Esophagus mucosa (tissue), 1 donor: ENCODE measurements at places on chromosomes 1 and 21.
A peak's percentile ranks its signal among the peaks of the same experiment; 100 is the strongest.

GRCh38 chr1:29599071-29599470 lies 362.7 kb downstream of the PTPRU start:
- no peak for ATAC-seq

GRCh38 chr21:44792702-44793591 lies 8.7 kb downstream of the UBE2G2 start:
- peak; percentile 83 for ATAC-seq

DNA sequence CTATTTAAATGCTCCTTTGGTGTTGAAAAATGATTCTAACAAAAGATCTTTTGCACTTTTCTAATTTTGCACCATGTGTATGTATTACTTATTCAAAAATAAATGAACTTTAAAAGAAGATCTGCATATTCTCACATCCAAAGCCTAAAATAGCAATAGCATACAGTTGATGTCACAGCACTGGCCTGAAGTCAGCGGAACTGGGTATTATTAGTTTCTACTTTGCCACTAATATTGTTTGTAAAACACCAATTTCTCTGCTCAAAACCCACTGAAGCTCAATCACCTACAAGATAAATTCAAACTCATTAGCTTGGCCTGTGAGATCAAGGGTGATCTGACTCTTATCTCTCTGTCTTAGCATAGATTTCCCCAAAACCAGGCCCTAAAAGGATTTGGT lies 34.5 kb upstream of the BCAR3 start:
- ATAC-seq: no peak

DNA sequence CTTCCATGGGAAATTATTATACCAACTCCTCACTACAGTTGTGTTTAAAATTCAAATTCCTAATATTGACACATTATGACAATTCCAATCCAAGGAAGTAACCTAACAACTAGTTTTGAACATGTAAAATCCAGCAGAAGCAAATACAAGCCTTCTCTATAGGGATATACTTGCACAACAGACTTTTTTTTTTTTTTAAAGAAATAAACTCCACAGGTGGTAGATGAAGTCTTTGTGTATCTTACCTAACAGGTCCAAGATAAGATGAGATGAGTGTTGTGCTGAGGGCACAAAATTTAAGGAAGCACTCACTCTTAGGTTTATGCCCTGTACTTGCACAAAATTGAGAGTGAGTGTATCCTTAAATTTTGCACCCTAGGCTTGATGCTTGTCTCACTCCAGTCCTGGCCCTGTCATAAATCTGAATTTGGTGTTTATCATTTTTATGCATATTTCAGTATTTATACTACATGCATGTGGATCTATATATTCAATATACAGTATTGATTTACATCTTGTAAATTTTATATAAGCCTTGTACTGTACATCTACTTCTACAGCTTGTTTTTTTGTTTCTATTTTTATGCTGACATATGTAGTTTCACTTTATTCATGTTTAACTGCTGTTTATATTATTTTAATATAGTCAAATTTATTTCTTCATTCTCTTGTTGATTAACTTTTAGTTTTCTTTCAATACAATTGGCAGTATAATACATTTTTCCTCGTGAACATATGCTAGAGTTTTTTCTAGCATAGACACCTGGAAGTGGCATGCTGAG lies 60.6 kb upstream of the RGL1 start:
- no peak for ATAC-seq

DNA sequence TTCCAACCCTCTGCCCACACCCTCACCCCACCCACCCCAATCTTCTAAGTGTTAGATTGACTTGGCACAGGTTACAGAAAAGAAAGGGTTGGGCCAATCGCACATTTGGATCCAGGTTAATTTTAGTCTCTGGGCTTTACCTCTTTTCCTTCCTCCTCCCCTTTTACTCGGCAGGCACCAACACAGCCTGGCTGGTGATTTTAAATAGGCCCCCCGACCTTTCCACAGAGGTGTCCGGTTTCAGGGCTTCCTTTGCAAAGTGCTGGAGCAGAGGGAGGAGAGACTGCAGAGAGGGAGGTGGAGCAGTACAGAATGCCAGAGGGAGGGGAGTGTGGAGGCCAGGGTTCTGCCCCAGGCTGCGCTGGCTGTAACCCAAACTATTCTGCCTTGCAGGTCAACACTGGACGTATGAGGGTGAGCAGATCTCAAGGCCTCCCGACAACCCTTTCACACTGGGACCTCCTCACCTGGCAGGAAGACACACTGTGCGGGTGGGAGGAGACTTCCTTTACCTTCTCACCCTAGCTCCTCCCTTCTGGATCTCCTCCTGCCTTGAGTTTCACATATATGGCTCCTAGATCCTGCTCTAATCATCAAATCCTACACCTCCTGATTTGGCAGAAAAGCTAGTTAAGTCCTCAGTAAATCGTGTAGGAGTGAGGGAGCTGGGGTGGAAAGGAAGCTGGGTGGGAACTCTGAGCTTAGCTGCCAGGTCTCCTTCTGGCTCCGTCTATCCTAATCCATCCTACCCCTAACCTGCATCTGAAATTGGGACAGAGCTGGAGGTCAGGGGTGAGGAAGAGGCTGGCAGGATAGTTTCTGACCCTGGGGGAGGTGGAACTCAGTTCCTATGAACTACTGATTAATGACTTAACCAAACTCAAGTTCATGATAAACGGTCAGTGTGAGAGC lies 2.4 kb downstream of the CA14 start:
- ATAC-seq: peak; percentile 42

- no peak for ATAC-seq
These were observed 543.0 kb upstream of the B3GALT2 start for GRCh38 chr1:193729429-193729828.

DNA sequence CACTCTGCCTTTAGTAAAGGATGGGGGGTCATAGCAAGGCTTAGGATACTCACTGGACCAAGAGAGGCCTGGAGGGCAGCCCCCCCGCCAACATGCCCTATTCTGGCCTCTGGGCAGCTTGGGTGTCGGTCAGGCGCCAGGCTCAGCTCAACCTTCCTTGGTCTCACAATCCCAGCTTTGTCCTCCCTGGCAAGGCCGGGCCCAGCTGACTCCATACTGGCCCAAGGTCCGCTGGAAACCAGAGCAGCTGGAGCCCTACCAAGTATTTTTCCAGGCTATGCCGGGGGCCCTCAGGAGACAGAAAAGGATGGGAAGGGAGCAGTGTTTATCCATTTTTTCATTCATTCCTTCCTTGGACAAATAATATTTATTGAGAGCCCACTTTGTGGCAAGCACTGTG lies 6.2 kb downstream of the FBXO2 start:
- no peak for ATAC-seq

DNA sequence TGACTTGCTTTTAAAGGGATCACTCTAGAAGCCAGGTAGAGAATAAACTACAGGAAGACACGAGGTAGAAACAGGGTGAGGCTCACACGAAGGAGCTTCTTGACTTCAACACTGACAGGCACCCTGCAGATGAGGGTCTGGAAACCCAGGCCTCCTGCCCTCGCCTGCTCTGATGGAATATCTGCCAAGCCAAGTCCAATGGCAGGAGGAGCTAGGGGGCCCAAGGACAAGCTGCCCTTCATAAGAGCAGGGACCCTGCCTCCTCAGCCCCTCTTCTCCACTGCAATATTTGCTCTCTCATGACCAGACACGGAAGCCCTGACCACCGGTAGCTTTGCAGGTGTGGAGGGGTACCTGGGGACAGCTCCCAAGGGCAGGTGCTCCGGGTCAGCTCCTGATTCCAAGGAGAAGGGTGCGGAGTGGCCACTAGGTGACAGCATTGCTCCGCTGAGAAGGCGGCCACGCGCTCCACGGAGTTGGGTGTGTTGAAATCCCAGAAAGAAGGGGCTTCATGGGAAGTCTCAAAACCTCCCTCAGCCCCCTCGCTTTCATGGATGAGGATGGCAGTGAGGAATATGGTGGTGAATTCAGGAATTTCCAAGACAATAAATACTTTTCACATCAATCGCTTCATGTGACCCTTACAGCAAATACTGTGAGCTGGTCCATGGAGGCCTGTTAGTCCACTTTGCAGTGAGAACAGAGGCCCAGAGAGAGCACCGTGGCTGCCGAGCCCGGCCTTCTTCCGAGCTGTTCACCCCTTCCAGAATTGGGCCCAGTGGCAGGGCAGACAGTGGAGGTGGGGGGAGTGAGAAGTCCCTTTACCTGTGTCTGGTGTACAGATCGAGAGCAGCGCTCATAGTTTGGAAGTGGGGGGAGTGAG lies 33.2 kb upstream of the PAX7 start:
- ATAC-seq: peak; percentile 73

DNA sequence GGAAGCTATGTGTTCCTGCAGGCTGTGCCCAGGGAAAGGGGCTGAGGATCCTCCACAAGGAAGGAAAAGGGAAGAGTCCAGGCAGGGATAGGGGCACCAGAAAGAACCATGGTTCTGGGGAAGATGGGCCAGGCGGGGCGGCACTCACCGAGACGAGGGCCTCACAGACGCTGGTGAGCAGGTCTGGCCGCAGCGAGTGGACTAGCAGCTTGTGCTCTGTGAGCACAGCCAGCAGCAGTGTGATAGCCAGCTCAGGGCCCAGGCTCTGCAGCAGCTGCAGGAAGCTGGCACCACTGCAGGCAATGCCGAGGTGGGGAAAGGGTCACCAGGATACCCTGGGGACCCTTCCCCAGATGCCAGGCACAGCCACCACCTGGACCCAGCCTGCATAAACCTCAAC lies 5.8 kb downstream of the DENND4B start:
- no peak for ATAC-seq

DNA sequence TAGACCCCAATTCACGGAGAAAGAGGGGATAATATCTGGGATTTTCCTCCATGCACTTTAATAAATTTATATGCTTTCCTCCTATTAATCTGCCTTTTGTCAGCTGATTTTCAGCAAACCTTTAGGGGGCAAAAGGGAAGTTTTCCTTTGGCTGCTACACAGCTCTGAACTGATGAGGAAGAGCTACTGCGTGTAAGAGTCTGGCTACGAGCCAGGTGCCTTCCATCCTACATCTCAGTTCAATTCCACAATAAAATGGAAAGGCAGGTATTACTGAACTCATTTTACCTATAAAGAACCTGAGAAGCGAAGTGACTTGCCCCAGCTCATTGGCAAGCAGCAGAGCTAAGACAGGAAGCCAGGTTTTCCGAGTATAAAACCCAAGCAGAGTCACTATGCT lies 28.3 kb upstream of the ZNF326 start:
- ATAC-seq: no peak

DNA sequence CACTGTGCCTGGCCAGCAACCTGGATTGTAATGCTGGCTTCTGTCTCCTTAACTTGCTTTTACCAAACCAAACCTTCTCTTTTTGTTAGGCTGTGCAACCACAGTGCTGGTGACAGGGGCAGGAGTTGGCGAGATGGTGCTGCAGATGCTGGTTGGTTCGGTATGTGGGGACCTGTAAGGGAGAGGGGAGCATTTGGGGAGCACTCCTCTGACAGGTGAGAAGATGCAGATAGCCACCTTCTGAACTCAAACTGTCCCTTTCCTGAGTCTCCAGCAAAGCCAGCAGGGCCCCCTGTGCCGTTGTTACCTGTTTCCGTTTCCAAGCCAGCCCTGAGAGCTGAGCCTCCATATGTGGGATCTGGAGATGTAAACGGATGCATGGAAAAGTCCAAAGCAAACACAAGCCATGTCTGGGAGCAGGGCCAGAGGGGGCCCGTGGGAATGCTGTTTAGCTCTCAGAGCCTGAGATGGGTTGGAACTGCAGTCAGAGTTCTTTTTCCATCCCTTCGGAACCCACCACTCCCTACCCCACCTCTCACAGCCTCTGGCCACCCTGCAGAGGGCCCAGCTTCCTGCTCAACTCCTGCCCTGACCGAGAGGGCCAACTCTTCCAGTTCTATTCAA lies 34.0 kb downstream of the ELK4 start:
- no peak for ATAC-seq

- no peak for ATAC-seq
These were observed 10.5 kb upstream of the RNPC3 start for GRCh38 chr1:103514920-103515503.

- peak; percentile 41 for ATAC-seq
These were observed 8.9 kb upstream of the LEMD1 start for GRCh38 chr1:205430696-205431305.

- no peak for ATAC-seq
These were observed 86.8 kb upstream of the RAB4A start for GRCh38 chr1:229184066-229184465.

DNA sequence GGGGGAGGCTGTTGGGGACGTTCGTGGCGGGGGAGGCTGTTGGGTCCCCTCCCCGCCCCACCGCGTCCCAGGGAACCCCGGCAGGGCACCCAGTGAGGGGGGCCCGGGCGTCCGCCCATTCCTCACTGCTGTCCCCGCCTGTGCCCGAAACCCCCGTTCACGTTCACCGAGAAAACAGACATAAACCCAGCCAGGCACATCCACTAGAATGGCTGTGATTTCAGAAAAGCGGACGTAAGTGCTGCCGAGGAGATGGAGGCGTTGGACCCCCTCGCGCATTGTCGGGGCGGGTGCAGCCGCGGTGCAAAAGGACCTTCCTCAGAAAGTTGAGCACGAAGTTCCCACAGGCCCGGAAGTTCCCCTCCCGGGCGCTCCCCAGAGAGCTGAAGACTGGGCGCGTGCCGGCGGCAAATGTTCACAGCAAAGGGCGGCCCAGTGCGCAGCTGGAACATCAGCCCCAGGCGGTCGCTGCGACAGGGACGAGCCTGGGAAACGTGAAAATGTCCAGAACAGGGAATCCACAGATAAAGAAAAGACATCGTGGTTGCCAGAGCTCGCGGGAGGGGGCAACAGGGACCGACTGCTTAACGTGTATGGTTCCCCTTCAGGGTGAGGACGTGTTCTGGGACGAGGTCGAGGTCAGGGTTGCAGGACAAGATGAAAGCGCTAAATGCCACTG lies 18.5 kb upstream of the SAMD11 start:
- peak; percentile 20 for ATAC-seq

DNA sequence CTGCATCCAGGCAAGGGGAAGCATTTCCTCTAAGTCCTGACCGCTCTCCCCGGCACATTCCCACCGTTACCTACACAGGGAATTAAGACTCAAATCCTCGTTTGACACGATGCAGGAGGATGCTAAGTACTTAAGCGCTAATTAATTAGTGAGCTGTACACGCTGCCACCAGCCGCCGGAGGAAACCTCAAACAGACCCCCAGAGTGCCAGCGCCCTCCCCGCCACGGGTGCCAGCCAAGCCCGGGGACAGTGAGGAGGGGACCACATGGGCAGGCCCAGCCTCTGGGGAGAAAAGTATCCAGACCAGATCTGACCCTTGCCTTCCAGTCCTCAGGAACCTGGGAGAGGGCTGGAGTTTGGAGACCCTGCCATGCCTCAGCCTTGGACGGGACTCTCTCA lies 17.4 kb upstream of the CASZ1 start:
- no peak for ATAC-seq

DNA sequence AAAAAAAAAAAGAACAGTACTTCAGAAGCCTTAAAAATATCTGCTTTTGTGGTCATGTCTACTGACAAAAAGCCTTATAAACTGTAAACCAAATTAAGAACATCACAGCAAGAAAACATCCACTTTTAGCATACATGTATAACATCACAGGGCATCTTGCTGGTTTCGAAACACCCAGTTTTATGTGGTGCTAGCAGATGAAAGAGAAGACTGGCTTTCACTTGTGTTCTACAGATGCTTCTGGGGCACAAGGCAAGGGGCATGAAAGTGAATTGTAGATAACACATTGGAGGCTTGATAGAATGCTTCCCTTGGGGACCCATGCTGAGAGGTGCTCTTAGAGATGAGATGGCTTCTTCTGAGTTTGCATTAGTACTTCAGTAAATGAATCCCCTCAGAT lies 543.7 kb upstream of the PKN2 start:
- ATAC-seq: no peak
